Urinary bladder (tissue), 4 donors: ENCODE measurements at places on chromosomes 2 and 18.

DNA sequence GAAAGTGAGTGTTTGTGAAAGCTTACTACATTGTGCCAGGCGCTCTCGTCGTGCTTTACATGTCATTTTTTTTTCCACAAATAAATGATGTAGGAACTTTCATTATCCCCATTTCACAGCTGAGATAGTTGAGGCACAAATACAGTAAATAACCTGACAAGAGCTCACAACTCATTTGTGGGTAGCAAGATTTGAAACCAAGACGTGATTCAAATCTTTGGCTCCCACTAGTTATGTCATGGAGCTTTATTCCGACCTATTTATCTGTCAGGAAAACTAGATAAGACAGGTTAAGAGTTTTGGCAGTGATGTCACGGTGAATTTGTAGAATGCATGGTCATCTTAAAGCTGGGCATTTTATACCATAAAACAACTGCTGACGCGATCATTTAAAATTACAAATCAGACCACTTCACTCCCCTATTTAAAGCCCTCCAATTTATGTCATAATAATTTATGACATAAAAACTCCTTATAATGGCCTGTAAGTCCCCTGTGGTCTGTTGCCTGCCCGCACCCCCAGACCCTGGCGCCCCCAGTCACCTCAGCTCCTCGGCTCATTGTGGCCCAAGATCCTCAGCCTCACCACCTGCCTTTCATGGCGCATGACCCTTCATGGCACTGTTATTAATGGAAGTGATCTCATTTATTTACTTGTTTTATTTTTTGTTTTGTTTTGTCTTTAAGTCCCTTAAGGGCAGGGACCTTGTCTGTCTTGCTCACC, 678 bp upstream of the ZNF24 start:
- DNase-seq: peak; percentile 13

GRCh38 chr2:44267796-44268648, 7.3 kb upstream of the SLC3A1 start:
- DNase-seq: no peak

DNA sequence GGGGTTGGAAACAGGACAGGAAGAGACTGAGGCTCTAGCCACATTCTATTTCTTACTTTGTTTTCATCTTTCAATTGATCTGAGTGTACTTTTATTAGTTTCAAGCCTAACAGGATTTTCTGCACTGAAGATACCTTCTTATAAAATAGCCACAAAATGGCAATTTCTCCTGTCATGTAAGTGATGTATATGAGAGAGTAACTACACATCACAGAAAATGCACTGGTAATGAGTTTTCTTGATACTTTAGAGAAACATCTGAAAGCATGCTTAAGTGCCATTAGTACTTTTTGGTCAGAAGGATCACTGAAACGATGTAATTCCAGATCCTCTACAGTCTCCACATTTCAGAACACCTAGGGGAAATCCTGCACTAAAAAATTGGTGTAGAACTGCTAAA, 104.8 kb downstream of the CABYR start:
- DNase-seq: no peak

DNA sequence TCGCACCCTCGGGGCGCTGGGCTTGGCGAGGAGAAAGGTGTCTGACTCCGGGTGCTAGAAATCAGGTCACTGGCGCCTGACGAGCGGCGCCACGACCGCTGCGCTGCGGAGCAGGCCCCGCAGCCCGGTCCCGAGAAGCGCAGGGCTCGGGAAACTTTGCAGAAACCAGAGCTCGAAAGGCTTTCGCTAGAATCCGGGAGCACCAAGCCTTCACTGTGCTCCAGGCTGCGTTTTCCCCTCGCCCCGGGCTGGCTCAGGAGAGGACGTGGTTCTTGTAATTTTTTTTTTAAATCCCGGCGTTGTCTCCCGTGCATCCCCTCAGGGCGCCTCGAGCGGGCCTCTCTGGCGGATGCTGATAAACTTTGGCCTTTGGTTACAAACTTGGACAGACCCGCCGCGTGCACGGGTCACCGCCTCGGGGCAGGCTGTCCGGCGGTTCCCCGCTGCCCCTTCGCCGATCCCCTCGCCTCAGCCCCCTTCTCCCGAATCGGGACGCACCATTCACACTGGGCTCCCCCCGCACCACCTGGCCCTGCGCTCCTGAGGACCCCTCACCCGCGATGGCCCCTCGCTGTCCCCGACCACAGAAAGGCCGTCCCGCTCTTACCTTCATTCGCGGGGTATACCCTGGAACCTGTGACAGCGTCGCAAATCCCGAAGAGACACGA, 419 bp downstream of the EPHA4 start:
- DNase-seq: no peak

DNA sequence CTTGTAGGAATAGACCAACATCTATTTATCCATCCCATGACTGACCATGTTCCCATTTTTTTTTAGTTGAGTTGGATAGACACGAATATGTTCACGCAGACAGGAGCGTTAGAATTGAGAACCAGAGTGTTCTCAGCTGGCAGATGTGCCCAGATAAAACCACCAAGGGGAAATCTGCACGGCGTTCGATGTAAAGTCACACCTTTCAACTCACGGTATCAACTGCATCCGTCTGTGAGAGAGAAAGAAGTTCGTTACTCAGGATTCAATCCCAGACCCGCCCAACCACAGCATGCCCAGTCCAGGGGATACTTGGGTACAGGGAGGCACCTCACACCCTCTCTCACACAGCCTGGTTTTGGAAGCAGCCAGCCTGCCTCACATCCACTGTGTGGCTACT, 26.1 kb downstream of the MAL start:
- no peak for DNase-seq

GRCh38 chr2:222264791-222265320, 33.9 kb downstream of the PAX3 start:
- DNase-seq: no peak

GRCh38 chr2:118003396-118003824, 10.5 kb downstream of the CCDC93 start:
- DNase-seq: peak; percentile 64

DNA sequence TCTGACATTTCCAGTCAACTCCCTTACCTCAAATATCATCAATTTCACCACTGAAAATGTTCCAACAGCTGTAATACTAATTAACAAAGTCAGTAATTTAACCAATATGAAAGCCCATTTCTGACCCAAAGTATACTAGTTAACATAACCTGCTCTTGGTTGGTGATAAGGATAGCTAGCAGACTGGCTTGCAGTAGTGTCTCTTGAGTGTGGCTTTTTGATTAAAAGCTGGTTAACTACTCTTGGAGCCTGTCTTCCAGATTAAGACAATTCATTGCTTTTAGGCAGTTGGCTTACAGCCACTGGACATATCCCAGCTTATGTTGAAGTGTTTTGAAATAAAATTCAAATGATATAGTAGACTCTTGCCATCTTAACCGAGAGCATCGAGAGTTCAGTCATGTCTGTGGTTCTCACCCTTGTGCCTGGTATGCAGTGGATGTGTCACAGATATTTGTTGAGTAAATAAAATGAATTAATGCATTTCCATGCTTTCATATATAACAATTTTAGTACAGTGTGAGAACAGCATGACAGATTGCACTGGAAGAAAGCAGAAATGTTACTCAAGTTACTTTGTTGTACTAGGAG, 158.1 kb downstream of the TANC1 start:
- DNase-seq: no peak

DNA sequence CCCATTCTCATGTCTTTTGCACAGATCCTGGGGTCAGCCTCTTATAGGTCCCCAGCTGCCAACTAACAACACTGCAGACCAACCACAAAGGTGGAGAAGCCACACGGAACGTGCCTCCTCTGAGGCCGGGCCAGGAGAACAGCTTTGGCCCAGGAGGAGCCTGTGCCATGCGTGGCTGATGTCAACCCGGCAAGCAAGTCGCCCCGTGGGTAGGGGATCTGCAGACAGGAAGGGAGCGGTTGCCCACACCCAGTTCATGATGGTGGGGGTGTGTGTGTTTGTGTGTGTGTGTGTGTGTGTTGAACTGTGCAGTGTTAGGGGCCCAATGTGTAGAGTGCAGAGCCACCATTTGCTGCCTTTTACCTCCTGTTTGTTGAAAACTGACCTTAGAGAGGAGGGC, 2.4 kb upstream of the CLEC4F start:
- DNase-seq: no peak

GRCh38 chr2:235611756-235612155, 117.9 kb downstream of the AGAP1 start:
- no peak for DNase-seq

- DNase-seq: no peak
Observed at GRCh38 chr18:48488388-48488850, 50.4 kb upstream of the CTIF start.

DNA sequence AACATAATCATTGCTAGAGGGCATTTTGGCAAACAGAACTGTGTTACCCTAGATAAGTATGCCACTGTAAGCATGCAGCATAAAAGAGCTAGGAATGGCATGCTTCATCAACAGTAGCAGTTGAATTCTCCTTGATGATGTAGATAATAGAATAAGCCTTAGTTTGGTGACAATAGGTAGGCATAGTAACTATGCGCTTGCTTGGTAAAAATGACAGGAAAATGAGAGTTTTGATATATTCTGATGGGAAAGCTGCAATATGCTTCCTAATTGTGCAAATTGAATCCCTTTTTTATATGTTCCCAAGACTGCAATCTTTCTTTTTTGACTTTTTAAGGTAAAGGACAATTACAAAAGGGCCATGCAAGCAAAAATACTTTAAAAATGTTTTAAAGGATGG, 930.9 kb upstream of the FAM98A start:
- DNase-seq: no peak

DNA sequence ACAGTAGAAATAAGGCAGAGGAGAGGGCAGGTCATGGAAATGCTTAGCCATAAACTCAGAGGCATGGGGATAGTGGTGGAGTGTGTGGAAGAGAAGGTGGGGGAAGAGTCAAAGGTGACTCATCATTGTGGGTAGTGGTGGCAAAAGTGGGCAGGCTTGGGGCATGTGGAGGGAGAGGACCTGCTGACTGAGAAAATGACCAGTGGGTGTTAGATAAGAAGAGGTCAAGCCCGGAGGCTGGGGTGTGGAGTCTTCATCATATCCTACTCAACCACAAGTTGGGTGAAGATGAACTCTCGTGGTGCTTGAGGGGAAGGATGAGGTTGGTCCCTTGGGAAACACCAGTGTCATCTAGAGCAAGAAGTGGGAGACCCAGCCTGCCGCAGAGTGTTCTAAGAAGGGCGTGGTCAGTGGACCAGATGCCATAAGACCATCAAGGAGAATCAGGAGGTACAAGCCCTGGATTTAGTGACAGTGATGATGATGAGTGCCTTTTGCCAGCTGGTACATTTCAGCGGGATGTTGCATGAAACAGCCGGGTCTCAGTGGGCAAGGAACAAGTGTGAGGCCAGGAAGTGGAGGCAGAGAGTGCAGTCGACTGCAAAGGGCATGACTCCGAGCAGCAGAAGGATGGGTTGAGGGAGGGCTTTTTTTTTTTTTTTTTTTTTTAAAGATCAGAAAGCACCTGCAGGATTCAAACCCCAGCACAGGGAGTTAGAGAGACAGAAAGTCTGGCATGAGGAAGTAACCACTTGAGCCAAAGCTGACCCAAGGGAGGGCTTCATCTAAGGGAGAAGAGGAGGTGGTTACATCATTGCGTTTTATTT, 122.6 kb upstream of the SPRED2 start:
- no peak for DNase-seq

DNA sequence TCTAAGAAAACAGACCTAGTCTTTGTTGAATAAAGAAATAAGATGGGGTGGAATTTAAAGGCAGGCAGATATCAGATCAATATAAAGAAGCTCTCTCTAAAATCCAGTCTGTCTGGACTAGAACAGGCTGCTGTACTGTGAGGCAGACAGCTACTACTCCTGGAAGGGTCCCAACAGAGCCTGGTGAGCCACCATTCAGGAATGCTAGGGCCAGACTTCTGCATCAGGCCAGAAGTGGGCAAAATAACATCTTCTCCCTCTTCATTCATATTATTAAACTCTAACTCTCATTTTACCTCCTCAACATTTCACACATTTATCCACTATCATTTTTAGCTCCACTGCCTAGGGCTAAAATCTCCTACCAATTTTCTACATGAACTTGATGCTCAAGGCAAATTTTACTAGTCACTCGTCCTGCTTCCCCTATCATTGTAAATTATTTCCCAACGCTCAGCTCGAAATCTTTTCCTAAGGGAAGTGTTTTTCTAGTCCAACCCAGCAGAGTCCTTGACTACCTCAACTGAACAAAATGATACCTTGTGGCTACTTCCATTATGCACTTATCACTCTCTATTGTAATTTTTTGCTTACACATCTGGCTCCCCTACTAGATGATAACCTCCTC, 45.2 kb upstream of the GLS start:
- DNase-seq: no peak

DNA sequence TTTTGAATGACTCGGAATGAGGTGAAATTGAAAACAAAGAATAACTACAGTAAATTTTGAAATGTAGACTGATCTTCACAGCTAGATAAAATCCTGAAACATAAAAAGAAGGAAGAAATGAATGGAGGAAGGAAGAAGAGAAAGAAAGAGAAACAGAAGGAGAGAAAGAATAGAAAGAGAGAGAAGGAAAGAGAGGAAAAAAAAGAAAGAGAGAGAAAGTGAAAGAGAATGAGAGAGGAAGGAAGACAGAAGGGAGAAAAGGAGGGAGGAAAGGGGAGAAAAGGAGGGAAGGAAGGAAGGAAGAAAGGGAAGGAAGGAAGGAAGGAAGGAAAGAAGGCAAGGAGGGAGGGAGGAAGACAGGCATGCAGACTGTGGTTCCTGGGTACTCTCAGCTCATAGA, 982.6 kb downstream of the BCL11A start:
- DNase-seq: no peak

DNA sequence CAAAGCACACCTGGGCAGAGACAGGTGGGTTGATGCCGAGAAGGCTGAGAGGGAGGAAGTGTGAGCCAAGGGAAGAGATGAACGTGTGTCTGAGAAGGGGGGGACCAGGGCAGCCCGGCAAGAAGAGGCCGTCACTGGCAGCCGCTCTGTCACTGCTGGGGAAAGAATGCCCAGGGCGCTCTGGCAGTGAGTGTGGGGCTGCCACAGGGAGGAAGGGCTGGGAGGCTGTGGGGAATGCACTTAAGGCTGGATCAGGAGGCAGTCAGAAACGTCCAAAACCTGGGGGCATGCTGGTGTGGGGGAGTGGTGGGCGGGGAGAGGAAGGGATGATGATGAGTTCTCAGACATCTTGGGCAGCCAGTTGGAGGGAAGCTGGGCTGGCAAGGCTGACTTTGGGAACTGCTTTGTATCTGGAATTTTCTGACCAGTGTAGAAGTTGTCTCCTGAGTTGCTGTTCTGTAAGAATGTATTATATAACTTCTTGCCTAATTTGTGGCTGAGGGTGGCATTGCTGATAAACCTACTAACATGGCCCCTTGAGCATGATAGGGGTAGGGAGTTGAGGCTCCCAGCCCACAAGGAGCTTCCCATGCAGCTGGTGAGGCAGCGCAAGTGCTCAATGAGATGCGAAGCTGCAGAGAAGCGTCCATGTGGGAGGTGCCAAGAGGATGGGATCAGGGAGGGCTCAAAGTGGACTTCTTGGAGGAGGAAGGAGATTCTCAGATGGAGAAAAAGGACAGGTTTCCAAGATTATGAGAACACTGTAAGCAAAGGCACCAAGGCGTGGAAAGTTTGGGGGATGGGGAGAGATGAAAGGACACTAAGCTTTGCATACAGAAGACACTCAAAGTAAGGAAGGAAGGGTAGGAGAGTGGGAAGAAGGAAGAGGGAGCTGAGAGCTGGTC, 185.1 kb upstream of the HAAO start:
- no peak for DNase-seq
